ENCODE measurements at places on chromosomes 4 and X.
A peak's percentile ranks its signal among the peaks of the same experiment; 100 is the strongest.

DNA sequence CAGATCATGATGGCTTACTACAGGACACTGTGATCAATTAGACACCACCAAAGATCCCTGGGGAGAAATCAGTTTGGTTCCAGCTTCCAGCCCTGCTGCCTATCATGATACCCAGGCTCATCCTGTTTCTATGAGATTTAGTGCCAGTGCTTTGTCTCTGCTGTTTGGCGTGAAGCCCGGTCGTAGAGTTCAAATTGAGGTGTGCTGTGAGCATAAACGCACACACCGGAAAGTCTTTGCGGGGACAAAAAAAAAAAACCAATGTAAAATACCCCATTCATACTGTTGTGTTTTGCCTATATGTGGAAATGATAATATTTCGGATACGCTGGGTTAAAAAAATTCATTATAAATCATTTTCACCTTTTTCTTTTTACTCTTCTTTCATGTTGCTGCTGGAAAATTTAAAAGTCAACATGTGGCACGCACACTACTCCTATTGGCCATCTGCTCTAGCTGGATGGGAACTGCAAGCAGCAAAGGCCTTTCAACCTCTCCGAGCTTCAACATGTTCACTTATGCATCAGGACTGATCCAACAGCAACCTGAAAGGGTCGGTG is 607 bp upstream of the DKC1 start:
- no peak for DNase-seq

- DNase-seq: no peak
Observed at GRCh38 chr4:127759228-127759820, 22.8 kb upstream of the HSPA4L start.

- no peak for DNase-seq
Observed at GRCh38 chr4:41873380-41874295, 61.6 kb upstream of the TMEM33 start.

DNA sequence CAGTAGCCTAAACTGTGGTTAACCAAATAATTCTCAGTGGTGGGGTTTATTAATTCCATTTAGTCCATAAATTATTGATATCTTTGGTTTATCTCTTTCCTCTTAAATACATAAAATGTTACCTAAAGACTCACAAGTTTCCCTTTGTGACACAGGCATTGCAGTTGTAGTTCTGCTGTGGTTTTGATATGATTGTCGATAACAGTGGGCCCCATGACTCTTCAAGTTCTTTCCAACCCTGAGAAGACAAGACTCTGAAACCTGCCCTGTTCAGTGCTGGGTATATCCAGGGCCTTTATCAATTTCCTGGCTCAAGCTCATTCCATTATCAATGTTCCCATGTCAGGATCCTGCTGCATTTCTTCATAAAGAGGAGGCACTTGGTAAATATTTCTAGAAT is 117.9 kb upstream of the TBC1D9 start:
- DNase-seq: no peak

DNA sequence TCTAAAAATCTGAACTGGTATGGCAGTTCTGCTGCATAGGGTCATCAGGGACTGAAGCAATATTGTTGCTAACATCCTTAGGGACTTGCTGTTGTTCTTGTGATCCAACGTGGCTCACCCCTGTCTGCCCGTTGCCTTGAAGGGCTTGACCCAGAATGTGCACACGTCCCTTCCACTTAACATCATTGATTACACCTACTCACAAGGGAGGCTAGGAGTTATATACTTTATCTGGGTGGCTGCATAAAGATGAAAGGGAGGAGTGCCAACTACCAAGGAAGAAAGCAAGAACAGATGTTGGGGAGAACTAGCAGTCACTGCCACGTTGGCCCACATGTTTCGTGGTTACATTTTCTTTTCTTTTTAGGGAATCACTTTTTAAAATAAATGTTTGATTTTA is 34.0 kb downstream of the SLC9A6 start:
- DNase-seq: no peak

- DNase-seq: no peak
Observed at GRCh38 chr4:126396703-126397102, 1081.9 kb downstream of the FAT4 start.

DNA sequence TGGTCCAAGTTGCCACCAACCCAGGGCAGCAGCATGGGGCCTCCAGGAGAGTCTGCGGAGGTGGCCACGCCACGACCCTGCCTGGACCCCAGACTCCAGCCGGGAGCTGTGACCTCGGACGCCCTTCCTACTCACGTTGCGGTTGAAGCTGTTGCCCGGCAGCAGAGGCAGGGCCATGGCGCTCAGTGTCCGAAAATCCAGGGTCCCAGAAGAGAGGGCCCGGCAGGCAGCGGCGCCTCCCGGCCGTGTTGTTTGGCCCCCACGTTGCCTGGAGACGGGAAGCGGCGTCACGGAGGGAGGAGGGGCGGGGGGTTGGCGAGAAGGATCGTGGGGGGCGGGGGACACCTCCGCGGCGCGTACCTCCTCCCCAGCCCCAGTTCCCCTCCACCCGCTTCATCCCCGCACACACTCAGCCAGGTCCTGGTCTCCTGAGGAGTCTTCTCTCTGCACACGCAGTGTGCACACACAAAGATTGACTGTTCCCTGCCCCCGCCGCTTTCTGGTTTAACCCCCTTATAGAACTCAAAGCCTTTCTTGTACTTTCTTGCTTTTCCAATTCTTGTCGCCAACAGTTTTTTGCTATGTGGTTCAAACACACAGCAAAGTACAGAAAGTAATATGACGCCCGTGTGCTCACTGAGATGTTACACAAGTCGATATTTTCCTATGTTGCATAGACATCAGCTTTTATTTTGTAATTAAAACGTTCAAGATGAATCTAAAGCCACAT is at the start of gene EFHC2:
TSS of gene EFHC2 (minus strand) at position 261 of the 730 bp plus-strand sequence. CDS start at position 177, 84 bp downstream.
- peak; percentile 0 for DNase-seq

DNA sequence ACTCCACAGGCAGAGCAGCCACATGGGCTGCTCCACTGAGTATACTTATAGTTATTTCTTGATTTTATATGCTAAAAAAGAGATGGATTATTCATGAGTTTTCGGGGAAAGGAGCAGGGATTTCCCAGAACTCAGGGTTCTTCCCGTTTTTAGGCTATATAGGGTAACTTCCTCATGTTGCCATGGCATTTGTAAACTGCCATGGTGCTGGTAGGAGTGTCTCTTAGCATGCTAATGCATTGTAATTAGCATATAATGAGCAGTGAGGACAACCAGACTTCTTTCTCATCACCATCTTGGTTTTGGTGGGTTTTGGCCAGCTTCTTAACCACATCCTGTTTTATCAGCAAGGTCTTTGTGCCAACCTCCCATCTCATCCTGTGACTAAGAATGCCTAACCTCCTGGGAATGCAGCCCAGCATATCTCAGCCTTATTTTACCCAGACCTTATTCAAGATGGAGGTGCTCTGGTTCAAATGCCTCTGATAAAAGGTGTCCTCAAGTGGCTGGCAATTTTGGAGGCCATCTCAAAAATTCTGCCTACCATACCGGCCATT is 213.0 kb upstream of the VEGFC start:
- DNase-seq: no peak

DNA sequence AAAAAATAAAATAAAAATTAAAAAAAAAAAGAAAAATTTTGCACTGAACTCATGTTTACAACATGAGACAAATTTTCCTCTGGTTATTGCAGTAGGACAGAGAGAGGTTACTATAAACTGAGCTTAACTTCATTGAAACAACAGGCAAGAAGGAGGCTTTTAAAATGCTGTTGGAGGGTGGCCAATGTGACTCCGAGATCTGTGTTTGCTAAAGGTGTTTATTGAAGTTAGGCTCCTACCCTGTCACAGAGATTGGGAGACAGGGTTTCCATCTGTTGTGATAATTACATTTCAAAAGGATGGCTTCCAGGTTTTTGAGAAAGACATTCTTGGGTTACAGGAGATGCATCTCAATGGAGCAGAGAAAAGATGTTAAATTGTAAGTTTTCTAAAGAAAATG is 370.5 kb upstream of the HS3ST1 start:
- no peak for DNase-seq

GRCh38 chrX:15563056-15563455 is 37.7 kb downstream of the ACE2 start:
- DNase-seq: no peak

- DNase-seq: no peak
Observed at GRCh38 chrX:8284131-8284530, 113.1 kb upstream of the VCX2 start.

- DNase-seq: no peak
Observed at GRCh38 chr4:120198411-120198810, 131.8 kb upstream of the MAD2L1 start.

DNA sequence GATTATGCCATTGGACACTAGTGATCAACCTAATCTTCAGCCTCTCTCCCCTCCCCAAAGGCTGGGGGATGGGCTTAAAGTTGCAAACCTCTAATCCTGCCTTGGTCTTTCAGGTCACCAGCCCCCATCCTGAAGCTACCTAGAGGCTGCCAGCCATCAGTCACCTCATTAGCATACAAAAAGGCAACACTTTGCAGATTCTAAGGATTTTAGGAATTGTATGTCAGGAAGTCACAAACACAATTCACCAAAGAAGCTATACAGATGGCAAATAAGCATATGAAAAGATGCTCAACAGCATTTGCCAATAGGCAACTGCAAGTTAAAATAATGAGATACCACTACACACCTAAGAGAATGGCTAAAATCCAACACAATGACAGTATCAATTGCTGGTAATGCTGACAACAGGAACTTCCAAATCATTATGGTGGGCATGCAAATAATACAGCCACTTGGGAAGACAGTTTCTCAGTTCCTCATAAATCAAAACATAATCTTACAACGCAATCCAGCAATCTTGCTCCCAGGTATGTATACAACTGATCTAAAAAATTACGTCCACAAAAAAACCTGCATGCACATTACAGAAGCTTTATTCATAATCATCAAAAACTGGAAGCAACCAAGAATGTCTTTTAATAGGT is 9.0 kb upstream of the PIM2 start:
- DNase-seq: no peak

GRCh38 chrX:50103866-50104566 is 96.8 kb downstream of the AKAP4 start:
- no peak for DNase-seq

Measured in putamen (tissue), 1 donor.